ENCODE measurements at places on chromosomes 1 and 21. TPM values are rescaled to one million over a fixed set of nuclear protein-coding genes. Genes with fewer than 3 reads are reported as not detected.

GRCh38 chr1:26278303-26278702 lies 1.6 kb upstream of the SH3BGRL3 start:
- no peak for DNase-seq

DNA sequence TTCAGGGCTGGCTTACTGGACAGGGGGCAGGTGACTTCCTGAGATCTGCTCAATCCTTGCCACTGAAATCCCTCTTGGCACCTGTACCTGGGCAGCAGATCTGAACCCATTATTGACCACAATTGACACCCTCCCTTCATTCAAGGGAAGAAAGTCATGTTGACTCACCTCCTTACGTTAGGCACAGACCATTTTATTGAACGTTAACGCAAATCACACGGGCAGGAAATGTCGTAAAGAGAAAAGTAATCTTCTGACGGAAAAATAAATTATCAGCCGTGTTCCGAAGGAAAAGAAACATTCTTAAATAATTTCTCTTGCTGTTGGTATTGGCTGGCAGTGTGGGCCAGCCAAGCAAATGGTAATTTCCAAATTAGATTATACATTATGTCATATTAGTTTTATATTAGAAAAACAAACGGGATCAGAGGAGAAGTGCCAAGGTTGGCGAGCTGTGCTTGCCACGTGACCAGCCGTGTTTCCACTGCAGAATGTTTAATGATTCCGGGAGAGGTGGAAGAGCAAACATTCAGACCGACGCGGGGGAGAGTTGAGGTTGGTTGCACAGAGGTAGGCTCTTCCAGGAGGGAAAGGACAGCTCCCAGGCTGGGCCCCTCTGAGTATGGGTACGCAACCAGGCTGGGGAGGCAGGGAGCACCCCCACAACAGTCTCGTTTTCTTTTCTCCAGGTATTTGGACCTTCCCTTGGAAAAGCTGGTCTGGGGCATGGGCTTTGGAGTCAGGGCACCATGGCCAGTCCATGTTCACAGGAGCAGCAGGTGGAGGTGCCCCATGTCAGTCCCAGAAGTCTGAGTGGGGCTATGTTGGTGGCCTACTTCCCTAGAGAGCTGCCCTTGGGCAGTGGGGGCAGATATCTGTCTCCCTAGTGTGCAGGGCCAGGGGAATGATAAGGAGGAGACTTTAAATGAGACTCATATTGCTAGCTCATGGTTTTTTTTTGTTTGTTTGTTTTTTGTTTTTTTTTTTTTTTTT lies 121.1 kb downstream of the FOXD2 start:
- no peak for DNase-seq

- no peak for DNase-seq
Measured at GRCh38 chr1:79460773-79461436, 454.4 kb upstream of the ADGRL4 start.

- DNase-seq, result peak; percentile 91
Measured at GRCh38 chr1:65425697-65426096, 5.2 kb downstream of the LEPR start.

DNA sequence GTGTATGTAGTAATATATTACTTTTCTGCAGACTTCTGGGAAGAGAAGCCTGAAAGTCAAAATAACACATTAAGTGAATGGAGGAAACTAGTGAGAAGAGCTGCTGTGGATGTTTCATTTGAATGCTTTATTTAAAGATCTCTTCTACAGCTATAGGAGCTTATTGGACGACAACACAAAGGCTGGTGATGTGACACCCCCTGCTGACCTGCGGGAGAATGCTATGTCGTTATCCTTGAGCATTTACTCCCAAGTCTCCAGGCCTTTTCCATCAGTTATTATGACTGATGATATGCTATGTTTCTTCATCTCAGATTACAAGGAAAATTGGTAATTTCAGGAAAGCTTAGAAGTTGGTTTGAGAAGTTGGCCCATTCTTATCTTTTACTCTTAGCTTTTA lies 22.3 kb upstream of the PLA2G4A start:
- no peak for DNase-seq

DNA sequence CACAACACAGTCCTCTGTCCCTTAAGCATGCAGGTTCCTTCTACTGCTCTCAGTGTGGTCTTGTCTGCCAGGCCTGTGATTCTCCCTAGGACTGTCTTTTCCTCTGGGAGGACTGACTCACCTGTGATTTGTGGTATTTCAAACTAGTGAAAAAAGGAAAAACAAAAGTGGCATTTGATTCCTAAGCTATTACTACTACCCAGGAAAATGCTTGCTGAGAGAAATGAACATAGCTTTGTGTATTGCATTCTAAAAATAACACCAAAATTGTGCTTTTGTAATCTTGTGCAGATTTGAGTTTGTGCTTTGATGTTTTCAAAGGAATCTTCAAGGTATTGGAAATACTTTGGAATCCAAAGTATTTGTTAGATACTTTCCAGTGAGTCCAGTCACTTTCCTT lies 57.0 kb downstream of the GPR161 start:
- DNase-seq, result no peak

DNA sequence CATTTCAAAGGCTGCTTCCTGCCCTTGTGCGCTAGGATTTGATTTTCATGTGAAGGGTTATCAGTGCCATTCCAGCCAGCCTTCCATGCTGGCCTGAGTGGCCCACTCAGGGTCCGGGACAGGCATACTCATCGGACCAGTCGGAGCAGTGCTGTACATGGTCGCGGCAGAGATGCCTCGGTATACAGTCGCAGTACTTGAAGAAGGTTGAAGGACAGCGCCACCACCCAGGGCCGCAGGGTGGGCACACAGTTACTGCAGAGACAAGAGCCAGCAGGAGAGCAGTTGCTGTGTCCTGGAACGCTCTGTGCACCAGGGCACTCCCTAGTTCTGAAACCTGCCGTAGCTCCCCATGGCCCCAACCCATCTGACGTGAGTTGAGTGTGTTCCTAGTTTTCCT lies 9.1 kb downstream of the LDLRAD1 start:
- DNase-seq, result no peak

DNA sequence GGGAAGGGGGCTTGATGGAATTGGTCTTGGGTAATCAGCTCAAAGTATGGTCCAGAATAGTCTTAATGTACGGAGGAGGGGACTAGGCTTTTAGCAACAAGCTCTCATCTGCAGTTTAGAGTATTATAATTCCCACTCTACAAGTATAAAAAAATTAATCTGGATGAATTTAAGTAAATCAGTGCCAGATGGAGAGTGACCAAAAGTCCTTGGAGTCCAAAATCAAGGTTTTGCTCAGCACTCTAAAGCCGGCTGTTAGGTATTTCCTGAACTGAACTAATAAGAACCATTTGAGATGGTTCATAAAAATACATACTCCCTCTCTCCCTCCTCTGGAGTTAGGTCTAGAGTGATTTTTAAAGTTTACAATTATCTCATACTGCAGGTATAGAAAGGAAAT lies 23.7 kb downstream of the GLUL start:
- DNase-seq, result no peak

- no peak for DNase-seq
Measured at GRCh38 chr1:21369905-21370304, 70.0 kb upstream of the NBPF3 start.

DNA sequence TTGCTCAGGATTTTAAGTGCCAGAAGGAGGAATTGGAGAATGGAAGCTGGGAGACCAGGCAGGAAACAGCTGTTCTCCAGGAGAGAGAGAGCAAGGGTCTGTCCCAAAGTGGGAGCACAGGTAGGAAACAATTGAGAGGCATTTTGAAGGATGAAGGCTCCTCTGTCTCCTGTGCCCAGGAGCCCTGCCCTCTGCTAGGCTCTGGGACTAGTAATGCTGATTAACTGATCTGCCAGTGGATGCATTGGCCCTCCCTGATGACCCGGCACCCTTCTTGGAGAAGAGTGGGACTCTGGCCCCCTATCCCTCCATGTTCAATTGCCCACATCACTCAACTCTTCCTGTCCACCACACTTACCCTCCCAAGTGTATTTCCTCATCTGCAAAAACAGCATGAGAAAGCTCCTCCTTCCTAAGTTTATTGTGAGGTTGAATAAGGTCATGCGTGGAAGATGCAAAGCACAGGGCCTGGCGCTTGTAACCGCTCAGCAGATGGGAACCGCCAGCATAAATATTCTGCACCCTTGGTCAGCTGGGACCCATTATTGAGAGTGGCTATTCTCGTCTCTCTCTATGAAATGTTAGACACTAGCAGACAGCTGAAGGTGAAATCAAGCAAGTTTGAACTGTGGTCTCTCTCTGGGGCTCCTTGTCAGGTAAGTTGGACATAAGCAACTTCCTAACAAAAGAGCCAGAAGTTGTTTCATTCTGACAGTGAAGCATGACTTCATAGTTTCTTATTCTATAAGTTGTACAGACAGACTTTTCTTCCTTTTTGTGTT lies 63.0 kb upstream of the ANGPTL1 start:
- no peak for DNase-seq

DNA sequence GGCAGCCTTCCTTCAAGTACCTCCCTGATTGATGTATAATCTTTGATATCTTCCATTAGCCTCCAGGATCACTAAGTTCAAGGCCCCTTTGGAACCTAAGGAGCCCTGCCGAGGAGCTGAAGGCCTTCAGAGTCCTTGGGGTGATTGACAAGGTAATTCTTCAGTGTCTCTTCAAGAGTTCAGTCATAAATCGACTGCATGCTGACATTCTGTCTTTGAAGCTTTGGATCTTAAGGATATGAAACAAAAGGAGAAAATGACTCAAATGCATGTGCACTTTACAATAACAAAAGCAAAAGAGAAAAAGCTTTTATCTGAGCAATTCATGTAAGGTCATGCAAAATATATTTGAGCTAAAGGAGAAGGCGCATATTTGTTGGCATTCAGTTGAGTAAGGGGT lies 125.3 kb downstream of the RPS6KC1 start:
- DNase-seq, result no peak

The TMEM82 gene
- not detected for total RNA-seq

The TNFRSF8 gene
- total RNA-seq, result 1.2 TPM

The ZRANB2 gene
- total RNA-seq, result 43.3 TPM

The KCNE2 gene
- total RNA-seq, result not detected

The NBPF10 gene
- total RNA-seq, result 1.4 TPM

Data from kidney epithelial cell (primary cell).